Natural killer cell treated with Interleukin-12 subunit alpha and Interleukin-12 subunit beta and Interleukin-15 and Interleukin-18, amount 100 ng/mL, for 72 hours (primary cell): ENCODE measurements at places on chromosomes 5 and 9.

- DNase-seq, result no peak
Observed at GRCh38 chr5:53319315-53319714, 161.1 kb upstream of the FST start.

DNA sequence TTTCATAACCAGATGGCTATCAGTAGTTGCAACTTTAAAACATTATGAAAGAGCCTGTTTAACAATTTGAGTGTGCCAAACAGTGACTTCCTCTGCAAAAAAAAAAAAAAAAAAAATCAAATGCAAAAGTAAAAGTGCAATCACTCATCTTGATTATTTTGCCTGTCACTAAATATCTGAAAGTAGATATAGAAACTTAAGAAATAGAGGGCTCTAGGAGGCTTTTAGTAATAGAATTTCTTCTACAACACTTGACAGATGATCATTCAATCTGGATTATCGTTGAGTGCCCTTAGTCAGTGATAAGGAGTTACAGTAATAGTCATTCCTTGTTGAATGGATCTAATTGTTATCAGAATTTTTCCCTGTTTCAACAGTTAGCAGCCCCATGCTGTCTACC, 101.8 kb downstream of the CETN3 start:
- no peak for DNase-seq

GRCh38 chr5:34657274-34657921, 1.3 kb downstream of the RAI14 start:
- no peak for DNase-seq

GRCh38 chr5:115543365-115544042, 1.1 kb downstream of the FEM1C start:
- DNase-seq, result peak; percentile 62

GRCh38 chr5:35794328-35794619, 62.4 kb upstream of the IL7R start:
- DNase-seq, result no peak

GRCh38 chr9:104611213-104611612, 5.8 kb upstream of the OR13C2 start:
- DNase-seq, result no peak

- DNase-seq, result no peak
Observed at GRCh38 chr9:76655971-76656370, 108.3 kb upstream of the PCA3 start.

DNA sequence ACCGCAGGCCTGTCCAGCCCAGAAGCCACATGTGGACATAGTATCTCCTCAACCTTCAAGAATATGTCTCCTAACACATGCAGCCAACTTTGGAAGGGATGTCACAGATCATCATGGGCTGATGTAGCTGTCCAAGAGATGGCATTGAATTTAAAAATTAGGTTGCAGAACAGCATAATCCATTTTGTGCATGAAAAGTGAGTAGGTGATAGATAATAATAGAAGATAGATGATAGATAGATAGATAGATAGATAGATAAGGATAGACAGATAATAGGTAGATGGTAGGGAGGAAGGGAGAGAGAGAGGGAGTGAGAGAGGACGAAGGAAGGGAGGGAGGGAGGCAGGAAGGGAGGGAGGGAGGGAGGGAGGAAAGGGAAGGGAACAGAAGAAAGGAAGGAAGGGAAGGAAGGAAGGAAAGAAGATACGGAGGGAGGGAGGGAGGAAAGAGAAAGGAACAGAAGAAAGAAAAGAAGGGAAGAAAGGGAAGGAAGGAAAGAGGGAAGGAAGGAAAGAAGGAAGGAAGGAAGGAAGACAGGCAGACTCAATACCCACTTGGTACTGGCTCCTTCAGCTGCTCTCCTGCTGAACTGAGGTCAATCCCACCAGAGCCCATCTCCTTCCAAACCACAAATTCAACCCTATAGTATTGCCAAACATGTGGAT, 28.9 kb upstream of the ERGIC1 start:
- DNase-seq, result no peak

DNA sequence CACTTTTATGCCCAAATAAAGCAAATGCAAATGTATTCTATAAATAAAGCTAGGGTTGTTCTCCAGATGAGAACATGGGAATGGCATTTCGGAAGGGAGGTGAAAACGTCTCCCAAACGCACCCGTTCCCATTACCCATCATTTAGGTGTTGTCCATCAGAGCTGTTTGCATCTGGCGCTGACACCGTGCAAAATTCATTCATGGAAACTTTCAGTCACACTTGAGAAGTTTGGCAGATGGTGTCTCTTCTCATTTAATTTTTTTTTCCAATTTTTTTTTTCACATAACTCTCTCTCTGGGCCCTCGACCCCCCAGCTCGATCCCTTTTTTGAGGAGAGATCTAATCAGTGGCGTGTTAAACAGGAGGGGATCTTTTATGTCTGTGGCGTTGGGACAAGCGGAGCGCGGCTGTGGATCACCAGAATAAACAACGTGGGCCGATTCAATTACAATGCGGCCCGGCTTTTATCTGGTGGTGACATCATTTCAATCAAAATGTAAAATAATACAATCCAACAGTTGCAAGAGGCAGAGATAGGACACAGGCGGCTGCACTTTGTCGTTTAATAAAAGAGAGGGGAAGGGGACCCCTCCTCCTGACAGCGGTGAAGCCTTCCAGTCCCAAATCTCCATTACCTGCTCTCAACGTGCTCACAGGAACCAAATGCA, 246.1 kb upstream of the IRX4 start:
- no peak for DNase-seq

GRCh38 chr5:170511551-170512258, 7.9 kb downstream of the KCNIP1 start:
- DNase-seq, result no peak

DNA sequence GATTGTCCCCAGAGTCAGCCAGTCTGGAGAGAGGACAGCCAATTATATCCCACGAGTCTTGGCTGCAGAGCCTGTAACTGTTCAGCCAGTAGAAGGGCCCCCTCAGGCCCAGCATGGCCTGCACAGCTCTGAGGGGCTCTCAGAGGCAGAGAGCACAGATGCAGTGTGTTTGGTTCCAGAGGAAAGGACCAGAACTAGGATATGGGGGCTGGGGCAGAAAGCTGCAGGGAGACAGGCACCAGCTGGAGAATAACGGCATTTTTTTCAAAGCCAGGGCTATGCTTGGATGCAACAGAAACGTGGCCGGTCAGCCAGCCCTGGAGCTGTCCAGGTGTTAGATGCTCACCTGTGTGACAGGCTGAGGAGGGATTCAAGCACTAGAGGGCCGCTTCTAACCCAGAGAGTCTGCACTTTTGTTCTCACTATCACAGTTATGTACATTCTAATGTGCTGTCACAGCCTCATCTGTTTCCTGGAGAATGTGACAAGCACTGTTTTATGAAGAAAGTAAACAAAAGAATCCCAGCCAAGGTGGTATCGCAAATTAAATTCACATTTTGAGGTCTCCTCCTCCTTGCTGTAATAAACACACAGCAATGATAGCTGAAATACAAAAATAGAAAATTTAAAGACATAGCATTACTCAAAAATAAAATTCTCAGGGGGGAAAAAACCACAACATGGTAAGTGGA, 96.5 kb downstream of the GABBR2 start:
- DNase-seq, result no peak

DNA sequence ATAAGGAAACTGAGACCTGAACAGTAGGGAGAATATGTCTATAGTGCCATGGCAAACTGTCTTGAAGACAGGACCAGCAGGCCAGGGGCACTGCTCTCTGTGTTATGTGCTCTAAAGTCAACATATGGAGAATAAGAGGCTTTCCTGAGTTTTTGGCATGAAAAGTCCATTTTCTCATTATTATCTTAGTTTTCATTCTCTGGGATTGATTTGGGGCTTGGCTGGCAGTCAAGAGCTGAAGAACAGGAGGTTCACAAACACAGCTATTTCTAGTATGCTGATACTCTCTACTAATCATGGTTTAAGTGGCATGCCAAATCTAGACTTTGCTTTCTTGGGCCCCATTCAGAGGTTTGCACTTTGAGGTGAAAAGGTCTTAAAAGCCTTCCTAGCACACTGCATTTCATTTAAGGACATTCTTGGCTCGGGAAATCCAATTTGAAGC, 404.4 kb downstream of the ZNF608 start:
- DNase-seq, result no peak

- DNase-seq, result no peak
Observed at GRCh38 chr5:92470770-92471169, 1087.7 kb upstream of the ARRDC3 start.

DNA sequence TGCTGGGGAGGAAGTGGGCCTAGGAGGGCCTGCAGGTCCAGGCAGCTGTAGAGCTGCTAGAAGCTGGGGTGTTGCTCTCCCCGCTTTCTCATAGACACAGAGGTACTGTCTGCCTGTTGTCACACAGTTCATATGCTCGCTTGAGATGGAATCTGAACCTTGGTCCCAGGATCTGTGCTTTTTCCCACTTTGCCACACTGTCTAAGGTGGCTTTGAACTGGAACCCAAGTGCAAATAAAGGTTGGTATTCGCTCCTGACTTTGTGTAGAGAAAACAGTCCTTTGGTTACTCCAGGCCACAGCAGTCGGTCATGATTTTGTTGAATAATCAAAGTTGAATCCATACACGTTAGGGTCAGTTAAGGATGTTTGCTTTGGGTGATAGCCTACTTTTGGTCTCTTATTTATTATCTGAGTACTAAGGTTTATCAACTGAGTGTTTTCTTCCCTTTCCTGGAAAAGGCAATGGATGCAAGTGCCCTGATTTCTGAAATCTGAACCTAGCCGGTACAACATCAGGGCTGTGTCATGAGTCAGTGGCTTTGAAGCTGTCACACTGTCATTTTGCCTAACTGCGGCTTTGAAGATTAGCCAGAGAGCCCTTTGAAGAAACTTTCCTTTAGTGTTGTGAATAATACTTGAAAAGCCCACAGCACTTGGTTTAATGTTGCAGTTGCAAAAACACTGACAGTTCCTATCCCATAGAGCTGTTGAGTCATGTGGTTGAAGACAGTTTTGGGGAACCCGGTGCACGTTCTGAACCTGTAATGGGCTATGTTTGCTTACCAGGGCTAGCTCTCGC, 41.3 kb downstream of the HABP4 start:
- DNase-seq, result no peak

DNA sequence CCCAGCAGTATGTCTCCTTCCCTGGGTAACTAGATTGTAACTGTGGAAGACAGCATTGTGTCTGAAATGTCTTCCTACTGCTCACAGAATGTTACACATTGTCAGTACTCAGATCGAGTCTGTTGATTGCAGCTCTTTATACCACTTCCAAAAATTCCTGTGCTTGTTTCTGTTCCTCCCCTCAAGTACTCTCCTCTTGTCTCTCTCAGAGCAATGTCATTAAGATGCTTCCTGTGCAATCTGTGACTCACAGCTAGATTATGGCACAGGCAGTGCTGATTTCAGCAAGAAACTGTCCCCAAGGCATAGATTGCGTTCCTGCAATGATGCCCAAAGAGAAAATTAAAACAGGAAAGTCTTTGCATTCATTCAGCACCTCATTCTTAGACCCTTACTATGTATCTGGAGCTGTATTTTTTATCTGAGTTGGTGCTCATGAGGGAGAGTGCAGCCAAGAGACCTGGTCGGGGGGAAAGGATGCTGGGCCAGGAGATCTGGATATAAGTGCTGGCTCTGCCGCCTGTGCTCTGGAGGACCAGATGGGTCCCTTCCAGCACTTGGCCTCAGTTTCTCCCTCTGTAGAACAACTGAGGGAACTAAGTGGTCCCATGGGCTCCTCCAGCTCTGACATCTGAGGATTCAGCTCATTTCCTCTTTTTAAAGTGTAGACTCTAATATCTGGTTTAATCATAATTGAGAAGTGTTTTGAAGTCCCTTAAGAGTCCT, 40.8 kb upstream of the GNPDA1 start:
- DNase-seq, result no peak

GRCh38 chr5:169697511-169697890, 60.4 kb downstream of the DOCK2 start:
- no peak for DNase-seq

- DNase-seq, result no peak
Observed at GRCh38 chr5:128376577-128376976, 161.5 kb downstream of the FBN2 start.

DNA sequence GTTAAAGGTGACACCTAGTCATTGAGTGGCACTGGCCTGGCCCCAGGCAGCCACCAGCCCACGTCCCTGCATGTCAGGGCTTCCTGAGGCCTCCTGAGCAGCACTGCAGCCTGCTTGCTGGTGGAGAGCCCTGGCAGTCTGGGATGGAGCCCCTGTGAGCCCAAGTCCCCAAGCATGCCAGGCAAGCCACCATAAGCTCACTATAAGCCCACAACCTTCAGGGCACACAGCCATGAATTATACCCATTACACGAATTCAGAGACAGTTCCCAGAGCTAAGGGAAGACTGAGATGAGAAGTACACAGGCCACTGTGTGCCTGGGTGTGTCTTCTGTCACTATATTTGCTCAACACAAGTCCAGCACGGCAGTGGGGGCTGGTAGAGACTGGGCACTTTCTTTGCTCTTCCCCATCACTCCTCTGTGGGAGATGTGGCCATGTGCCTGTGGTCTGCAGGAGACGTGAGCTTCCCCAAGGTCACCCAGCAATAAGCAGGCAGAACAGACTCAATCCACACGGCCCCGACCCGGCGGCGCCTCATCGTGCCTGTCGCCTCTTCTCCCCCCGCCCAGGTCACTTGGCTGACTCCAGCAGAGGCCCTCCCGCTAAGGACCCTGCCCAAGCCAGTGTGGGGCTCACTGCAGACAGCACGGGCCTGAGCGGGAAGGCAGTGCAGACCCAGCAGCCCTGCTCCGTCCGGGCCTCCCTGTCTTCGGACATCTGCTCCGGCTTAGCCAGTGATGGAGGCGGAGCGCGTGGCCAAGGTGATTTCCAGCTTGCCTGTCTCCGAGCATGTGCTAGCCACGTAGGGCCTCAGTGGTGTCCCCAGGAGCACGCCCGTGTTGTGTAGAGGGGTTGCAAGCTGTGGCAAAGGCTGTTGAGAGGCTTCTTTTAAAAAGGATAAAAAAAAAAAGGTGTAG, 114.8 kb downstream of the WNK2 start:
- no peak for DNase-seq

DNA sequence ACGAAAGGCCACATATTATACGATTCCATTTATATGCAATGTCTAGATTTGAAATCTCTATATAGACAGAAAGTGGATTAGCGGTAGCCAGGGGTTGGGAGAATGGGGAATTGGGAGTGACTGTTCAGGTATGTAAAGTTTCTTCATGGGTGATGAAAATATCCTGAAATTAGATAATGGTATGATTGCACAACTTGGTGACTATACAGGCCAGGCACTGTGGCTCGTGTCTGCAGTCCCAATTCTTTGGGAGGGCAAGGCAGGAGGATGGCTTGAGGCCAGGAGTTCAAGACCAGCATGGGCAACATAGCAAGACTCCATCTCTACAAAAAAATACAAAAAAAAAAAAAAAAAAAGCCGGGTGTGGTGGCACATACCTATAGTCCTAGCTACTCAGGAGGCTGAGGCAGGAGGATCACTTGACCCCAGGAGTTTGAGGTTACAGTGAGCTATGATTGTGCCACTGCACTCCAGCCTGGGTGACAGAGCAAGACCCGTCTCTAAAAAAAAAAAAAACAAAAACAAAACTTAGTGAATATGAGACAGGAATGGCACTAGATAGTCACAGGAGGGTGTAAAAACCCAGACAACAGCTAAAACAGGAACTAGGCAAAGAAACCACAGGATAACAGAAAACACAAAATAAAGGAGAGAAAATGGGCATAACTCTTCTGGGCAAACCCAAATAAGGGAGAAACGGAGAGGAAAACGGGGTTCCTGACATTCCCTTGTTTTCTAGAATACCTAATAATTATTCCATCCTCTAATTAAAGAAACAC, 72.1 kb upstream of the ZNF618 start:
- no peak for DNase-seq
